Activated CD4-positive, alpha-beta T cell treated with anti-CD3 and anti-CD28 coated beads for 48 hours (primary cell): ENCODE measurements at places on chromosomes 7 and 10.

GRCh38 chr7:99465421-99465768 is 572 bp downstream of the ATP5MF start:
- DNase-seq = no peak

DNA sequence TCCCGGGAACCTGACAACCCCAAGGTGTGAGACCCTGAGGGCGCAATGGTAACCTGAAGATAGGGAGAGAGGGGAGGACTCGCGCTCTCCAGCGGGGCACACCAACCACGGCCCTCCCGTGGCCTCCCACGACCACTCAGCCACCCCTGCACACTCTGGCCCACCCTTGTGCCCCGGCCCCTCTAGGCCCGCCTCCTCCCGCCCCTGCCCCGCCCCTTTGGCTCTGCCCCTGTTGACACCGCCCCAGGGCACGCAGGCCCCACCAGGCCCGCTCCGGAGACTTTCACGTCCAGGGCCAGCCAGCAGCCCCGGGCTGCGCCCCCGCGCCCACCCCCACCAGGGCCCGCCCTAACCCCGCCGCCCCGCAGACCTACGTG is 10.9 kb downstream of the ATG9B start:
- no peak for DNase-seq

- no peak for DNase-seq
Observed at GRCh38 chr10:72821606-72822005, 71.9 kb upstream of the OIT3 start.

- no peak for DNase-seq
Observed at GRCh38 chr7:108367946-108368345, 88.3 kb downstream of the NRCAM start.

DNA sequence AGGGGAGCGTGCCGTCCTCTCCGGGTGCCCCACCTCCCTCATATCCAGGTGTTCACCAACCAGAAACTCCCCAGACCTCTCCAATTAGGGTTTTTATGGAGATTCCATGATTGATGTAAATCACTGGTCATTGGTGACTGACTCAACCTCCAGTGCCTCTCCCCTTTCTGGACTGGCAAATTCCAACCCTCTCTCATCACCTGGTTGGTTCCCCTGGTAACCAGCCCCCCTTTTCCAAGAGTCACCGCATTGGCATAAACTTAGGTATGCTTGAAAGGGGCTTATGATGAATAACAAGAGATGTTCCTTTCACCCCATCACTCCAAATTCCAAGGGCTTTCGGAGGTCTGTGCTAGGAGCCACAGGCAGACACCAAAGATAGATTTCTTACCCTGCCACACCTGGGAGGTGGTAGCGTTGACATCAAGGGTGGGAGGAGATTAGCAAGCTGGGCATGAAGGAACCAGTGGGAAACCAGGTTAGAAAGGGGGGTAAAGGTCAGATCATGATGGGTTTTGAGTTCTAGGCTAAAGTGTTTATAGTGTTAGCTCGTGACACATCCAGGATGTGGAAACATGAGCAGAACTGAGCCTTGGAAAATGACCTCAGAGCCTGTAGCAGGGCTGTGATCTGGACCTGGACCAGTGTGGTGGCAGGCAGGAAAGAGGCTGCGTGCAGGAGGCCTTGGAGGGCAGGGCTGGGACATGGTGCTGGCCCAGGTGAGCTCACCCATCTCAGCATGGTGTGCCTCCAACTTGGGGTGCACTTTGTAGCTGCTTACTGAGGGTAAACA is 45.1 kb downstream of the CAMK1D start:
- no peak for DNase-seq

- DNase-seq = no peak
Observed at GRCh38 chr10:116708391-116708821, 34.0 kb downstream of the HSPA12A start.

- DNase-seq = no peak
Observed at GRCh38 chr10:82208726-82209125, 333.7 kb downstream of the NRG3 start.

GRCh38 chr10:25498645-25499044 is 323.8 kb downstream of the GPR158 start:
- DNase-seq = no peak

- peak; percentile 6 for DNase-seq
Observed at GRCh38 chr7:137846827-137847567, at the start of gene DGKI. DGKI (minus strand) TSS chr7:137846974.

GRCh38 chr7:79781716-79782115 is 328.2 kb upstream of the MAGI2 start:
- no peak for DNase-seq

DNA sequence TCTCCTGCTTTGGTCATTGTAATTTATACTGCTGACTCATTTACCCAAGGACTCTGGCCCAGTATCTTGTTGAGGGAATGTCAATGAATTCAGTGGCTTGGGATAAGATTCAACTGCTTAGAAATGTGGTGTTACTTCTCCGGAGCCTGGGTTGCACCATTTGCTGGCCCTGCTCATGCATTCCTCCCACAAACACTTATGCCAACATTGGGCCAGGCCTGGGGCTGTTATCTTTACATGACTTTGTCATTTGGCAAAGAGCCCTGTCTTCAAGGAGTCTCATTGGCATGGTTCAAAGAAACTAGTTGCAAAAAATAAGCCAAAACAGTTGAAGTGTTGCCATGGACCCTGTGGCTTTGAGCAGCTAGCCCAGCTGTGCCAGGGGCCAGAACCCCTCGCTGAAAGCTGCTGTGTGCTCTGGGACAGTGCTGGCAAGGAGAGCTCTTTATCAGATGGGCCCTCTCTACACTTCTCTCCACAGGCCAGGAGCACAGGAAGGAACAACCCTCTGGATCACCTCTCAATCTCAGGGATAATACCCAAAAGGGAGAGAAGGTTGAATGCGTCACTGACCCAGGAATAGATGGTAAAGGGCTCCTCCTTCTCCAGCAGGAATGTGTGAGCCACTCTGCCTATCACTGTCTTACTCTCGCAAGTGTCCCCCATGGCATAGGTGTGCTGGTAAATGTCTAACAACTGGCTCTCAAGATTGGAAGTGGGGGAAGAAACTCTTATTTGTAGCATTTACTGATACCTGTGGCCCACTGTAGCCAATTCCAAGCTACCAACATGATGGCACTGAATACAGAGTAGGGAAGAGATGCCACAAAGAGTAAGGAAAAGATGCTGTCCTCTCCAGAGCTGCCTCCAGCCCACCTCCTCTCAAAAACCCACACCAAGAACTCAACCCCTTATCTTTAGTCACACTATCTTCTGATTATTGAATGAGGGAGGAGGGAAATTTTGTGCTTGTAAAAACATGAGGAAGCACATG is 23.5 kb upstream of the PDE1C start:
- DNase-seq = no peak

DNA sequence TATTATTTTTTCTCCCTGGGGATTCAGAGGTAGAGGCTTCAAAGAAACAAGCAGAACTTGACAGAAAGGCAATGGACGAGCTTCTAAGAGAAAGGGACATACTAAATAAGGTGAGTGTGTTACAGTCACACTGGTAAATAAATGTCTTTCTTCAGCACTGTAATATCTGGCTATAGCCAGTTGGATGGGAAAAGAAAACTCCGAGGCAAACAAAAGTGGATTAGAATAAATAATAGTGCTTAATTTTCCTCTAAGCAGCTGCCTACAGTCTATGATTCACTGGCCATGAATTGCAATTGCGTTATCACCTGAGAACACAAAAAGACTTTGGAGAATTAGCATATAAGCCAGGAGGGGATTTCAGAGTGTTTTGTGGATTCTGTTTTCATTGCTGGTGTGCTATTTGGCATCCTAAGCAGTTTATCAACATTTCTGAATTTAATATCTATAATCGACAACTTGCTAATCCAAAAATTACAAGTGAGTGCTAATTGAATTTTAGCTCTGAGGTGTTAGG is 23.2 kb downstream of the CFAP58 start:
- no peak for DNase-seq

DNA sequence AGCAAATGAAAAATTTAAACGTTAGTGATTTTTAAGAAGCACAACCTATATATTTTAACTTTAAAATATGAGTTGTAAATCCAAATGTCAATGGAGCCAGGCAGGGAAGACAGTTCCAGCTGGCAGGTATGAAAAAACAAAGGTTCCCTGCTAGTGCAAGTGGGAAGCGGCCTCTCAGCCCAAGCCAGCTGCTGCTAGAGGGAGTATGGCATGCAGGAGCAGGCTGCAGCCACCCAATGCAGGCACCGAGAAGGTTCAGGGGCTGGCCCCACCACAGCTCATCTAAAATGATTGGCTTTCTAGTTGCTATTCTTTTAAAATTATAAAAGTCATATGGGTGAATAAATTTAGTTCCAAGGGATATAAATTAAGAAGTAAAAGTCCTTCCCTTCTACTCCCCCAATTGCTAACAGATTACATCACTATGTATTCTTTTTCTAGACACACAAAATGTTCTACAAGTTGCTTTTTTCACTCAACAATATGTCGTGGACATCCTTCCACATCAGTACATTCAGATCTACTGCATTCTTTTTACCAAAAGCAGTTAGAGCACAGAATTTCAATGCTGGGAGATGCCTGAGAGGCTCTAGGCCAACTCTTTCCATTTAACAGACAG is 69.3 kb downstream of the SGMS1 start:
- no peak for DNase-seq

GRCh38 chr10:80596391-80597257 is 58.9 kb downstream of the SH2D4B start:
- peak; percentile 49 for DNase-seq

- DNase-seq = no peak
Observed at GRCh38 chr10:84562592-84562991, 234.2 kb downstream of the CCSER2 start.

DNA sequence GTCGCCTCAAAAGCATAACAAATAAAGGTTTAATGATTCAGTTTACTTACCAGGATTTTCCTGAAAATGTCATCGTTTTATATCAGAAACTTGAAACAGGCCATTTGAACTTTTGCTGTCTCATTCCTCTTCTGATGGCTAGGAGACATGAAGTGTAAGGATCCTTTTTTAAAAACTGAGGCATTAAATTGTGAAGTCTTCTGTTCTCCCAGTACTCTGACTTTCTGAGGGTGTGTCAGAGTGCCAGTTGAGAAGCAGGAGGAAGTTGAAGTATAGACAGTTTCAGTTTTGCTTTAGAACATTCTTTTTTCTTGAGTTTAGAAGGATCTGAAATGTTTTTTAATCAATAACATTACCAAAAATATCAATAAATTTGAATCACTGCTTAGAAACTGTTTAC is at the start of gene SAMD9L:
Gene SAMD9L, minus strand, starts transcription at position 242 of the 400 bp plus-strand sequence. CDS start 12,414 bp downstream, outside the sequence.
- no peak for DNase-seq

DNA sequence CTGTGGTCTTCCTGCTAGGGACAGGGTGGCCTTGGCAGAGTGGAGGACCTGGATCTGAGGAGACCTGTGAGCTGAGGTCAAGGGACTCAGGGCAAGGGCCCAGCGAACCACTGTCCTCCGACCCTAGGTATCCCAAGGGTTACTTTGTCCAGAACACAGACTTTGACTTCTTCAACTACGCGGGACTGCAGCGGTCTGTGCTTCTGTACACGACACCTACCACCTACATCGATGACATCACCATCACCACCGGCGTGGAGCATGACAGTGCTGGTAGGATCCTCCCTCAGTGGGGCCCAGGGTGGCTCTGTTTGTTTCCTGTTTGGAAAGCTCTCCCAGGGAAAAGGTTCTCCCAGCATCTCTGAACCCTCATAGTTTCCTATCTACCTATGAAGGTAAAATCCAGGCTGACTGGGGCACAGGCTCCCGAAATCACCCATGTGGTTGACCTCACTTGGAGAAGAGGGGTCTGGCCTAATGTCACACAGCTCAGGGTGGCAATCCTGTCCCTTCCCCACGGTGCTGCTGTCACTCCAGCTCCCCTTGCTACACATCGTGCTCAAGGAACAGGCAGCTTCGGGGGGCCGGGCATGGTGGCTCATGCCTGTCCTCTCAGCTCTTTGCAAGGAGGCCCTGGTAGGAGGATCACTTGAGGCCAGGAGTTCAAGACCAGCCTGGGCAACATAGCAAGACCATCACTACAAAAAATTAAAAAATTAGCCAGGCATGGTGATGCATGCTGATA is 57.6 kb downstream of the ZNF727 start:
- no peak for DNase-seq
